NCI-H1694 (cell line): ENCODE measurements at places on chromosomes 2 and 18.

DNA sequence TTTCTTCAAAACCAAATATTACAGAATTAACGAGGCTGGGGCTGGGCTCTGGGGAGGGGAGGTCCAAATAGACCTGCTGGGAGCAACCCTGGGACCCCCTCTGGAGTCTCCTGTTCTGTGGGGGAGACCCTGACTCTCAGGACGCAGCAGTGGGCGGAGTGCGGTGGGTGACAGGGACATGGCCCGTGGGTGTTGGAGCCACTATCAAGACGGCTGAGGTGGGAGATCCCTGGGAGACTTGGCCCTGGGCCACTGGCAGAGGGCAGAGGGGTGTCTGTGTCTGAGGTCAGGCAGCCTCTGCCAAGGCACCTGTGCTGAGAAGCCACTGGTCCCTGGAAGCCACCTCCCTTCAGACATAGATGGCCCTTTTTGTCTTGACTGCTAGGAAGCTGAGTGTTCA is 79.5 kb upstream of the CTDP1 start:
- no peak for DNase-seq

DNA sequence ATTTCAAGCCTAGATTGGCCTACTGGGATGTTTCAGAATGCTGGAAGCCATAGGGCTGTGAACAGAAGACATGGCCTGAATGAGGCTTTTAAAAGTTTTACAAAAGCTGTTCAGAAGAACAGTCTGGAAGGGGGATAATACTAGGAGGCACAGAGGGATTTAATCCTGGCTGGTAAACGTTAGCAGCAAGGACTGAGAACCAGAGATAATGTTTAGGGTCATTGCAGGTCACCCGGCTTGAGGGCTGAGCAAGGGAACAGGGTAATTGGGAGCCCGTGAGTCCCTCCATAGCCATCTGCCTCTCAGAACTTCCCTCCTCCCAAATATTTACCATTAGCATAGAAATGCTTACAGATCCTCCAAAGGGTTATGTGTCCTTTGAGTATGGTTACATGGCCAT is 765.4 kb downstream of the TMEM182 start:
- DNase-seq, result no peak

DNA sequence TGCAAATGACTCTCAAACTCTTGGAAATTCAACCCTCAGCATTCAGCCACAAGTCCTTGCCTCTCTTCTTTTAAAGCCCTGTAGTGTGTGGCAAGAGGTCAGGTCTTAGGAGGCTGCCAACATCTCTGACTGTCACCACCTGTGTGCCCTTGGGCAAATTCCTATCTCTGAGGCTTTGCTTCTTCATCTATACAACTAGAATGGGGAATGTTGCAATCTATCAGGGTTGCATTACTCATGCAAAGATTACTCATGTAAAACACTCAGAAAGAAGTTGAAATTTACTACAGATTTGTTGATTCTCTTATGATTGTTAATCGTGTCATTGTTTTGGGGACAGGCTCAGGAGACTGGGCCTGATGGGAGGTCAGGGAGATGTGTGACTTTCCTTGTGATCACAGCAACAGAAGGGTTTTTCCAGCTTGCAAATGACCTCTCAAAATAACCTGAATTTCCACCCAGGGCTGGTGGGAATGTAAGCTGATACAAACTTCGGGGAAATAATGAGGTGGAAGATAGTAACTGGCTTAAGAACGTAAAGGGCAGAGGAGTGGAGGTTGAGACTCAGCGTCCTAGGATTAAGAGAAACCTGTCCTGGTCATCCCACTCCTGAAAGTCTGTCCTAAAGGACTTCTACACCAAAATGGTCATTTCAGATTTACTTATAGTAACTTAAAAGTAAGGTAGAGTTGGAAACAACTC is 32.1 kb upstream of the SIGLEC15 start:
- DNase-seq, result no peak

GRCh38 chr2:99066075-99066958 is 75.2 kb upstream of the C2orf15 start:
- DNase-seq, result peak; percentile 60

DNA sequence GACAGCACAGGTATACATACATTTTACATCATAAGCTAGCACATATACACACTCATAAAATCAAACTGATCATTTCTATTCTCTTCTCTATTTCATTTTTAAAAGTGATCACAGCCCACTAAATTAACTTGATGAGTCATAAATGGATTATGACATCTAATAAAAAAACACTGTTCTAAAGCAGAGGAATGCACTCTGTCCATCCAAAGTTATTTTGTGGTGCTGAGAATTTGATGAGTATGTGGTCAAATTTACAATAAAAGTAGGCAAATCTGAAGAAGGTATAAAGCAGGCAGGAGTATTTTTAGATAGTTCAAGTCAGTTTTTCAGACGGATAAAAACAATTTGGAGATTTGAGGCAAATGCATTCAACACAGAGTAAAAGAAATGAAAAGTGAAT is 104.4 kb downstream of the NOL4 start:
- DNase-seq, result no peak

DNA sequence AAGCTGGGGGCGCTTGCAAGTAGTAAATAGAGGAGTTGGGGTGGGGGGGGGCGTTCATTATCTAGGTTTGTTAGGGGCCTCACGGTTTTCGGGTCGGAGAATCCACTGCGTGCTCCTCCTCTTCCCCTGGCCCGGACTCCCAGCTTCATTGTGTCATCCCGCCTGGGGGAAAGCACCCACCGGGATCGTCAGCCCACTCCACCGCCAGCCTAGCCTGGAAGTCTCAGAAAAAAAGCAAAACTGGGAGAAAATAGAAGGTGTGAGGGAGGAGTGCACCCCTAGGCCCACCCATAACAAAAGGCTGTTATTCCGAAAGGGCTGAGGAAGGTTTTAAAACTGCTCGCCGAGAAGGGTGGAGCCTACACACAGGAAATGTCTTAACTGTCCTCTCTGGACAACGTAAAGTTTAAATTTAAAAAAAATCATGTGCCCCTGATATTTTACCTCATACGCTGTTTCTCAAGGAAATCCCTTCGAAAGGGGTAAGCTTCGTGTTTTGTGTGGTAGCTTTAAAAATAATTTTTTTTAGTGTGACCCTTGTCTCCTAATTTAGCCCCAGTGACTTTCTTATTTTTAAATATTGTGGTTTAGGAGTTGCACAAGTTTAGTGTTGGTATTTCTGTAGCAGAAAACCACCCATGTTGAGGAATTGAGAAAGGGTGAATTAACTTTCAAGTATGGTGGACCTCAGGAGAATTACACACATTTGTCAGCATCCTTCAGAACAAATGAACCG is 104.2 kb downstream of the SPTBN1 start:
- no peak for DNase-seq

DNA sequence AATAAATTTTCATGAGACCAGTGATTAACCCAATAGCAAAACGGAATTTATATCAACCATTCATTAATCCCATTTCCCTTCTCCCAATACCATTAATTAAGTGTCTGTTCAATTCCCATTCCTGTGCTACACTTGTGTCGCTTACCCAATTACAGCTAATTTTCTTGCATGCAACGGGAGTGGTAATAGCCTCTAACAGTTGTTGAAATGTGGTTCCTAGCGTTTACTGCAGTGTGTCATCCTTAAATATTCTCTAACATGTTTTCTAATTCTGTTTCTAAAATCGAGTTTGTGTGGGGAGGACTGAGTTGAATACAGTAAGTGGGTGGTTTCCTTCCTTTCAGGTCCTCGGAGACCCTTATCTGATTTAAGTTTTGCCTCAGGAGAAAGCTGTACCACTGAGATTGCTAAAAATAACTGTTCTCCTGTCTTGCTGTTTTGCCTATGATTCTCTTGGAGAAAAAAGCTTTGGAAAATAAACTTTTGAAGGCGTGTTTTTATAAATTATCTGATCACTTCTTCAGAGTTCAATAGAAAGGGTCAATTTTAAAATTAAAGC is 59.3 kb upstream of the LRRTM1 start:
- no peak for DNase-seq

GRCh38 chr2:15223887-15224286 is 337.2 kb downstream of the NBAS start:
- DNase-seq, result no peak

- no peak for DNase-seq
These were observed 467.9 kb upstream of the SYT4 start for GRCh38 chr18:43744960-43745745.

GRCh38 chr2:169478745-169479256 is 493 bp upstream of the BBS5 start:
- no peak for DNase-seq

- DNase-seq, result peak; percentile 14
These were observed 618 bp downstream of the POLR2D start for GRCh38 chr2:127857265-127857808.

- DNase-seq, result no peak
These were observed 264.4 kb downstream of the TWIST2 start for GRCh38 chr2:239112127-239112774.

DNA sequence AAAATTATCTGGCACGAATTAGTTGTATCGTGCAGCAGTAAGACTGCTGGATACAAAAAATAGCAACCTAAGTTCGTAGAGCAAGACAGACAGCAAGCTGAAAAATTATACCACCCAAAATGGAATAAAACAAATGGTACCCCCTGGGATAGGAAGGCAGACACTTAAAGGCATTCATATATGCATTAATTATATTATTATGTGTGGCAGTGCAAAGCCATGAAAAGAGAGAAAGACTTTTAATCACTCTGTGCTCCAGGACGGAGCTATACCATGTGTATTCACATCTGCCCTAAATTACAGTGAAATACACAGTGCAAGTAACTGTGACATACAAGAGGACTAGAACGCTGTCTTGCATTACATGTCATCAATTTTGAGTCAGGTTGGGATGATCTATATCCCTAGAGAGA is 235.9 kb downstream of the GULP1 start:
- DNase-seq, result no peak

- no peak for DNase-seq
These were observed 188.2 kb downstream of the LDLRAD4 start for GRCh38 chr18:13406736-13407135.

- no peak for DNase-seq
These were observed 61.7 kb downstream of the KCNS3 start for GRCh38 chr2:17940091-17940630.

DNA sequence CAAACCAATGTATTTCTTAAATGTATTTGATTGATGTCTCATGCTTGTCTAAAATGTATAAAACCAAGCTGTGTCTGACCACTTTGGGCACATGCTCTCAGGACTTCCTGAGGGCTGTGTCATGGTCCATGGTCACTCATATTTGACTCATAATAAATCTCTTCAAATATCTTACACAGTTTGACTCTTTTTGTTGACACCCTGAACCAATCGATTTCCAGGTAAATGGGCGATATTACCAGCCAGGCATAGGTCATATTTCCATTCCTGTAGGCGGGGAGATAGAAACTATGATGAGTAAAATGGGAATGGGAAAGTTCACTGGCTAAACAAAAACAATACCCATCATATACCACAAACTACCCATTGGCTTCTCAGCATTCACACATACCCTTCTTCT is 9.3 kb upstream of the TRAPPC8 start:
- DNase-seq, result no peak

DNA sequence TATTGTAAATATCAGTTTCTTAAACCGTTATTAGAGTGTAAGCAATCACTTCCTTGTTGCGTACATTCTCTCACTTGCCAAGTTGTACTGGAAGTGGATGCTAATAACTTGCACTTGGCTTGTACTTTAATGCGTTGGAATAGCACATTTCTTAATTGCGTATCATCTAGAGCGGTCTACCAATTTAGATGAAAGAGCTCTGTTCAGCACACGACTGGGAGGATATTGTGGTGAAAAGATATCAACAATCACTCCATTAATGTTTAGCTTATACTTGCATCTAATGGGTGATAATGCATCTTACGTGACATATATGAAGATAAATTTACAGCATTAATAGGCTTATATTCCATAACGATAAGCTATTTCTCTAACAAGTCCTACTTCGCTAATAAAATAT is 11.7 kb upstream of the TMEFF2 start:
- no peak for DNase-seq

DNA sequence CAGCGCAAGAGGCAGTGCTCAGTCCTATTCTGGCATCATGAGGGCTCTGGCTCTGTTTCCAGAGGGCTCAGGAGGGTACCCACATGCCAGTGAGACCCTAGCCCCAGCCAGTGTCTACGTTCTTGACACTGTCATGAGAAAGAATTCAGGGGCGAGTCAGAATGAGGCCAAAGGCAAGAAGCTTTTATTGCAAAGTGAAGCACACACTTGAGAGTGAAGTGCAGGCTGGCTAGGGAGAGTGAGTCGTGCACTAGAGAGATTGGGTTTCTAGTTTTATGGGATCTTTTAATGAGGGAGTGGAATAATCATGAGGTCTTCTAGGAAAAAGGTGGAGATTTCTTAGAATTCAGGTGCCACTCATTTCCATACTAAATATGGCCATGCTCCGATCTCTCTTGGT is 164.1 kb downstream of the DCDC2C start:
- DNase-seq, result no peak

DNA sequence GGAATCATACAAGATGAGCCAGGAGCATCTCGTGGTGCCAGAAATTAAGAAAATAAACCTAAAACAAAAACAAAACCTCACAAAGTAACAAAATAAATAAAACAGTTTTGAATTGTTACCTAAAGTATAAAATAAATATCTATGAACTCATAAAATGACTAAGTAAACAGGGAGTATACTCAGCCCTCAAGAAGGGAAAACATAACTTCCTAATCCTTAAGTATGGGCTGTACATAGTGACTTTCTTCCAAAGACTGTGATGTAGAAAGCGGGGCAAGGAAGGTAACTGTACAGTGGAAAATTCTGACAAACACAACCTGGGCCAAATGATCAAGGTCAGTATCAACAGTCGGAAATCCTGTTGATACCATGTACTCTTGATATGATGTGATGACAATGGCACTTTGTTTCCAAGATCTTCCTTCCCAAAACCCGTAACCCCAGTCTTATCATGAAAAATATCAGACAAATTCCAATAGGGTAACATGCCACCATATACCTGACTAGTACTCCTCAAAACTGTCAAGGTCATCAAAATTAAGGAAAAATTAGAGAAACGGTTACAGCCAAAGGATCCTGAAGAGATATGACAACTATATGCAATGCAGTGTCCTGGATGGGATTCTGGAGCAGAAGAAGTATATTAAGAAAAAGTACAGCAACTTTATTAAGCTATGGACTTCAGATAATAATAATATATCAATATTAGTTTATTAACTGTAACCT is 76.0 kb upstream of the XIRP2 start:
- DNase-seq, result no peak

DNA sequence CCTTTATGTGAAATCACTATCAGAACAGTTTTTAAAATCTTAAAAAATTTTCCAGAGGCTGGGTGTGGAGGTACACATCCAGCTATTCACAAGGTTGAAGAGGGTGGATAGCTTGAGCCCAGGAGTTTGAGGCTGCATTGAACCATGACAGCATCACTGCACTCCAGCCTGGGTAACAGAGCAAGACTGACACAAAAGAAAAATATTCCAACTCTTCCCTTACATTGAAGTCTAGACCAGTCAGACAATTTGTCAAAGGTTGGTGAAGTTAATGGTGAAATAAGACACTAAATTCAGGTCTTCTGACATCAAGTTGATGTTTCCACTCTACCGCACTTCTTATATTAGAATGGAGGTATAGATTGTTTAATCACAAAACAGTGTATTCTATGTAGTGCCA is 52.8 kb downstream of the HYCC2 start:
- no peak for DNase-seq

GRCh38 chr2:12063210-12063609 is 316.8 kb downstream of the LPIN1 start:
- DNase-seq, result no peak

- no peak for DNase-seq
These were observed 27.1 kb upstream of the SMAD7 start for GRCh38 chr18:48977914-48978313.

- DNase-seq, result no peak
These were observed 46.4 kb downstream of the ZNF804A start for GRCh38 chr2:184644685-184645084.

GRCh38 chr2:46300406-46300832 is 3.2 kb downstream of the EPAS1 start:
- no peak for DNase-seq

- DNase-seq, result peak; percentile 66
These were observed 47.4 kb upstream of the NXPH2 start for GRCh38 chr2:138827426-138828054.
